ENCODE measurements at places on chromosomes 2 and 18.

- DNase-seq, result no peak
These were observed 514.9 kb downstream of the PTPRM start for GRCh38 chr18:8081872-8082553.

DNA sequence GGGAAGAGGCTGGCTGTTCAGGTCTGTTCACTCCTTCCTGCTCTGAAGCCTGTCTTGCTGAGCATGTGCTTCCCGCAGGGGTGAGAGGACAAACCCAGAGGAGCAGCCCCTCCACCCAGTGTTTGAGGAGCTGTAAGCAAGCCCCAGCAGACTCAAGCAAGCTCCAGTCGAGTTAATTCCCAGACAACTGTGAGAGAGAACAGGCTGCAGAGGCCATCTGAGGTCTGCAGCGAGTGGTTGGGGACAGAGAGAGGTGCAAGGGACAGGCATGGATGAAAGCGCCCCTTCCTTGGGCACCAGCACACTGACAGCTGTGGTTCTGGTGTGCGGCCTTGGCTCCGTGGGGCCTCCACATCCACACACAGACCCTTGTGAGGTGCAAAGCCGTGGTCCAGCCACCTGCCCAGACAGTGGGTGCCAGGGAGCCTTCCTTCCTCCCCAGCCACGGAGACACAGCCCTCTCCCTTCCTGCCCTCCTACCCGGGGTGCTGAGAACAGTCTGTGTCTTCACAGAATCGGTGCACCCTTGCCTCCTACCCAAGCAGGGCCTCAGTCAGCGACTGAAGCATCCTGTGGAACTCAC is 36.2 kb downstream of the MAL start:
- no peak for DNase-seq

DNA sequence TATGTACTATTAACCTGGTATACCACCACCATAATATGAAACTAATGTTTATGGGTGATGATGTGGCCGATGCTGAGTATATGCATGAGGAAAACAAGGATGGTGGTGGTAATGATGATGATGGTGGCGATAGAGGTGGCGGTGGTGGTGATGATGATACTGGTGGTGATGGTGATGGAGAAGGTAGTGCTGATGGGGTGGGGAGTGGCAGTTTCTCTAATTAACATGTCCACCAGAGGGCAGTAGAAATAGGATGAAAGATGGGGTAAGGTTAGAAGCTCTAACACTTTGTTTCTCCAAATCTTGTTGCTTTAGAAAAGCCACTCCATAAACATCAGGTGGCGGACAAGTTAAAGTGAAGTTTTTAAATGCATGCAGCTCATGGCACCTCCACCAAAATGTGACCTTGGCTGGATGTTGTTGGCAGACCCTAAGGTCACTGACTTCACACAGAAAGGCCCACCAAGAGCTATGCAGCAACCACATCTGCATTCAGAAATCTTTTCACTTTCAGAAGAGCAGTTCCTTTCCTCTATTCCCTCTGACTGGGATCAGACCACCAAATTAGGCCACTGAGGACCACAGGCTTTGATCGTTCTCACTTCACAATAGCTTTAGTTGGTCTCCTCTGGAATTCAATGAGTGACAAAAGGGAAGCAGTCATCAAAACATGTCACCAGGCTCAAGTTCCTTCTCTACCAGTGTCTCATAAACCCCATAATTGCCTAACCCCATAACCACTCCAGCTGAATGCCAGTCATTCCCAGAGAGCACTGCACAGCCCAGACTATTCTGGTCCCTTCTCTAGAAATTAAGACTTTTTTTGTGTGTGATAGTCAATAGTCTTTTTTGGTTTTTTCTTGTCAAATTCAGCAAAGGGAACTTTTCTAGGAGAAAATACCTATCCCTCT is 7.5 kb upstream of the BCL11A start:
- DNase-seq, result no peak

DNA sequence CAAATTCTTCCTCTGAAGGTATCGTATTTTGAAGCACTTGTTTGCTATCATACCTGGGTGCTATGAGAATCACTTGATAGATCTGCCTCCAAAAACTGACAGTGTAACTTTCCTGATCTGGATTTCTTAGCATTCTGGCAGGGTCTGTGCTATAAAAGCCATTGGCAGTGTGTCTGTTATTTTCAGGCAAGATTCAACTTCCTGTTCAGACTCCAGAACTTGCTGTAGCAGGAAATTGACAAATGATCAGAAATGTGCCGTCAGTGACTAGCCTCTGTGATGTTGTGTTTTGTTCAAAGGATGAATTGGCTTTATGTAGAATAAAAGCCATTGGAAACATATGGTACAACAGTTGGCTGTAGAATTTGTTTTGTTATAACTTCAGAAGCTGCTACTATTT is 273.3 kb downstream of the PTPRM start:
- DNase-seq, result no peak

DNA sequence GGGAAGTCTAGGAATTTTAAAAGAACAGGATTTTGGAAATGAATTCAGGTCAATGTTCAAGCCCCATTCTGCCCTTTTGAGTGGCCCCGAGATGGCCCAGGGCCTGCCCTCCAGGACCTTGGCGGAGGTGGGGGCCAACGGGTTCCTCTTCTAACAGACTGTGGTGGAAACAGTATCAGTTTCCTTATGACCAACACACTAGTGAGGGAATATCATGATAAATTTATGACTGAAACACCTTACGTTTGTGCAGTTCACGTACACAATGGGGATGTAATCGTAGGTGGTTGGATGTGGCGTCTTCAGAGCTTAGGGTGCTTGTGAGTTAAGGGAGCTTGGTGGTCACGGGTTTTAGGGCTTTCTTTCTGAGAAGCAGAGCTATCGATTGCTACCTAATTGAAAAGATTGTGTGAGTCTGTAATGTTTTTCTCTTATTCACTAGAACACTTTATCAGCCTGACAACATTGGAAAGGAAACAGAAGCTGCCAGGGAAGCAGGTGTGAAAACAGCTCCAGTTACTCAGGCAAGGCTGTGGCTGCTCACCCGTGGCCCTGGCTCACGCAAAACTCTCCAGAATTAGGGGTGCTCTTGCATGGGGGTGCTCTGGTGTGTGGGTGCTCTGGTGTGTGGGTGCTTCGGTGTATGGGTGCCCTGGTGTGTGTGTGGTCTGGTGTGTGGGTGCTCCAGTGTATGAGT is 165.3 kb downstream of the SNTG2 start:
- DNase-seq, result no peak

DNA sequence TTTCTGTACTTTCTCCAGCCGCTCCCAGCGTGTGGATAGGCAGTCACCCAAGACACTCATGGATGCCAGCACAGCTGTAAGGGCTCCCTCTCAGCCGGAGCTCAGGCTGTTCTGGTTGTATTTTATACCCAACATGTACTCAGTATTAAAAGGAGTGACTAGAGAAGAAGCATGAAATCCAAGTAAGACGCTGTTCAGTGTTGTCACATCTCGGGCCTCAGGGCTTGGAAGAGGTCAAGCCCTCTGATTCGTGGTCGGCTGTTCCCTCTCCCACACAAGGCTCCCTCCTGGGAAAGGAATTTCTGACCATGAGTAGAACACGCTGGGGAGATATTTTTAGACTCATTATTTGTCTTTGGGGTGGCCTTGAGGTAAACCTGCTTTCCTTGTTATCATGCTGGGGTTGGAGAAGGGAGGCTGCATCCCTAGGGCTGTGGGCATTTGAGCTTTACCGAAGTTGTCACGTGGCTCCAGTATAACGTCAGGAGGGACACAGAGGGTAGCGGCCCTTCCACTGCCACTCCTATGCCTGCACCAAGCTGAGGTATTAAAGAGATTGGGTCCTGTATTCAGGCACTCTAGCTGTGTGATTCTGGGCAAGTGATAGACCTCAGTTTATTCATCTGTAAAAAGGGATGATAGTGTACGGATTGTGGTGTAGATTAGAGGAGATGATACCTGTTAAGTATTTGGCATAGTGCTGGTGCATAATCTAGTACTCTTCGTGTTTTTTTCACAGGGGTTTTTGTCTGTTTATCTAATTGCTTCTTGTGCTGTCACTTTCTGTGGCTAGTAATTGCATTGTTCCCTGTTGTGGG is 34.1 kb downstream of the HK2 start:
- DNase-seq, result no peak

- no peak for DNase-seq
These were observed 279.7 kb downstream of the MBD5 start for GRCh38 chr2:148300544-148300943.
